ENCODE measurements at places on chromosomes 7 and 10.

DNA sequence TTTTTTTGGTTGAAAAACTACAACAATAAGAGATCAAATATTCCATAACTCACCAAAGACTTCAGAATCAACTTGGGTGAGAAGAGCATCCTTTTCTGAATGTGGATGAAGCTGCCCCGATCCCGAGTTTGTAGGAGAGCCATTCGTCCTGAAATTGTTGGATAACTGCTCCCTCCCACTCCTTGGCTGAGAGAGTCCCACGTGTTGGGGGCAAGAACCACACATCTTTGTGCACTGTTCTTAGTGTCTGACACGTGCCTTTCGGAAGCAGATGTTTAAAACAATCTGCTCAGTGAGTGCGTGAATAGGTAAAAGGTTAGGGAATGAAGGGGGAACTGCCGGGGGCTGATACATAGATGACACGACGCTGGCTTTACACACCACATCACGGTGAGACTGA lies 575.7 kb downstream of the PTPRN2 start:
- DNase-seq: no peak

DNA sequence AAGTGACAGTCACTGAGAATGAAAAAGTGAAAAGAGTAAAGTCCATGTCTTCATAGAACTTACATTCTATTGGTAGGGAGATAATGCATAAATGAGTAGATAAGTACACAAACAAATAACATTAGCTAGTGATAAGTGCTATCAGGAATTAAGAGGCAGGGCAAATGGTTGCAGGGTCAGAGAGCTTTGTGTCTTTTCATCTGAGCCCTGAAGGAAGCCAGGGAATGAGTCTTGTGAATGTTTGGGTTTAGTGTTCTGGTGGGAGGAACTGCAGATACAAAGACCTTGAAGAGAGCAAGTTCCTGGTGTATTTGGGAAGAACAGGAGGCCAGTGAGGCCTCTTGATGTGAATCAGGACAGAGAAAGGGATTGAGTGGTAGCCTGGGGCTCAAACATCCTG lies 183.8 kb downstream of the CTTNBP2 start:
- DNase-seq: no peak

- DNase-seq: no peak
Measured at GRCh38 chr7:25240340-25240739, 12.1 kb upstream of the NPVF start.

- no peak for DNase-seq
Measured at GRCh38 chr10:48271047-48271730, 3.3 kb downstream of the FRMPD2 start.

DNA sequence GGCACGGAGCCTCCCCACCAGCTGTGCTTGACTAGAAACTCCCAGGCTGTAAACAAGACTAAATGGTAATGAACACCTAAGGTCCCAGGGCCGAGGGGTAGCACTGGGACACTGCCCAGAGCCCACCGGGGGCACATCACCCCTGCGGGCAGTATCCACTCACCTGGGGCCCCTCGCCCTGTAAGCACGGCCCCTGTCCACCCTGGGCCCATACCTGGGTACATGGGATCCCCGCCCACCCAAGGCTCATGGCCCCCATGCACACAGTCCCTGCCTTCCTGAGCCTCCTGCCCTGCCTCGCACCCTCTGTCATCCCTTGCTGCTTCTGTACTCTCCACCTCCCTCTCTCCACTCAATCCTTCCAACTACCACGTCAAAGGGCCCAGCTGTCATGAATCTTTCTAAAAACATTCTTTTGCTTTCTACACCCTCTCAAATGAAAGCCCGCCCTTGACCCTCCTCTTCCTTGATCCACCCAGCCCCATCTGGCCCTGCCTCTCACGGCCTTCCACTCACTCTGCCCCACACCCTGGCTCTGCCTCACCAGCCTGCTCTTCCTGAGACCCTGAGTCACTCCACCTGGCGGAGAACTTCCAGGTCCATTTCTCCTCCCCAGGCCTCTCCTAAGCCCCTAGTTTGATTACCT lies 173.1 kb downstream of the PARD3 start:
- DNase-seq: no peak

DNA sequence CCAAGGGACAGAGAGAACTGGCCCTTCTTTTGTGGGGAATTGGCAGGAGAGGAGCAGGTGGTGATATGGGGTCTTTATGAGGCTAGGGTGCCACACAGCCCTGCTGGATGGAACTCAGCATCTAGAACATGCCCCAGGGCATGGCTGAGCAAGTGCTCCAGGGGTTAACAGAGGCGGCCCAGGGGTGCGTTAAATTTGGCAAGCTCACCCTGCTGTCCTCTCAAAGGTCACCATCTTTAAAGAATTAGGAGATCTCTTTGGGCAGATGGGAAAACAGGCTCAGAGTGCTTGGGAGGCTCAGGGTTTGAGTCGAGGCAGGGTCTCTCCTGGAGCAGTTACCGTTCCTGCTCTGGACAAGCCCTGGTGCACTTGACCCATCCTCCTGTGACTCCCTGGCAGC lies 21.4 kb upstream of the UNC5B start:
- no peak for DNase-seq

DNA sequence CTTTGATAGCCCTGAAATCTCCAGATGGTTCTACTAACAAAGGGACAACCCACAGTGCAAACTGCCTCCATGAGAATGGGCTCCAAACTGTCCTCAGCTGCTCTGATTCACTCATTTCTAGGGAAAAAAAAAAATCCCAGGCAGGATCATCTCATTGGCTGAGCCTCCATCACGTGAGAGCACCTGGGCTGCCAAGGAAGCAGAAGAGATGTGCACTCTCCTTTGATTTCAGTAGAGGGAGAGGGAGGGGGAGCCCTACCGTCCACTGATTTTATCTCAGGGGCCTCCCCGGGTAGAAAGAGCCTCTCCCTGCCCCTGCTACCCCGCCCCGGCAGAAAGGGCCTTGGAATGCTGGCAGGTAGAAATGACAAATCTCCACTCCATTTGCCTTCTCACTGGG lies 725.4 kb downstream of the PHTF2 start:
- no peak for DNase-seq

- DNase-seq: no peak
Measured at GRCh38 chr10:43036481-43037428, 40.1 kb upstream of the RET start.

GRCh38 chr10:47312663-47312995 lies 9.6 kb upstream of the GDF2 start:
- no peak for DNase-seq

DNA sequence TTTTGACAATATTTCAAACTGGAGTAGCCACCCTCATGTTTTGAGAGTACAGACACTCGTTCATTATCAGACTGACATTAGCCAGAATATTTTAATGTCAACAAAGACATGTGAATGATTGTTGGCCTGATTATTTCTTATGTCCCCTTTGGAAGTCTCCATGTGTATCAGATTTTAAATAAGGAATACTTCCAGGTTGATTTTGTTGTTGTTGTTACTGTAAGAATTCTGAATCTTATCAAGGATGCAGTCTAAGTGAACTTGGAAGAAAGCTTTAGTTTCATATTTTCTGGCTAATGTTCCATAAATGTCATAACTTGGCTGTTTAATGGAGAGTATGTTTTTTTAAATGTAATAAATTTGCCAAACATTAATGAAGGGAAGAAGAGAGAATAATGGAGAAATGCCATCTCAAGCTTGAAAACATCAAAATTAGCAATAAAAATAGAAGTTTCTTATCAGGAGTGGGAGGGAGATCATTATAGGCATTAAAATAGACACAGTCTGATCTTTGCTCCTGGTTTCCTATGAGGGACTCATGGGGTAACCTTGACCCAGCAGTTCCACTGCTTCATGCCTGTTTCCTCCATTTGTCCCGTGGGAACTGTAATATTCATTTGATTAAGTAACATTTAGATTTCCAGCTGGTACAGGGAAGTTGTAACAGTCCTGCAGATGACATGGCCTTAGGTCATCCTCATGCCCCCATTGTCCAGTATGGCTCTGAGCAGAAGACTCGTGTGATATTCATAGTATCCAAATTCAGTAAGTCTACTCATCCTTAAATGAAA lies 122.4 kb upstream of the KIAA1217 start:
- no peak for DNase-seq

DNA sequence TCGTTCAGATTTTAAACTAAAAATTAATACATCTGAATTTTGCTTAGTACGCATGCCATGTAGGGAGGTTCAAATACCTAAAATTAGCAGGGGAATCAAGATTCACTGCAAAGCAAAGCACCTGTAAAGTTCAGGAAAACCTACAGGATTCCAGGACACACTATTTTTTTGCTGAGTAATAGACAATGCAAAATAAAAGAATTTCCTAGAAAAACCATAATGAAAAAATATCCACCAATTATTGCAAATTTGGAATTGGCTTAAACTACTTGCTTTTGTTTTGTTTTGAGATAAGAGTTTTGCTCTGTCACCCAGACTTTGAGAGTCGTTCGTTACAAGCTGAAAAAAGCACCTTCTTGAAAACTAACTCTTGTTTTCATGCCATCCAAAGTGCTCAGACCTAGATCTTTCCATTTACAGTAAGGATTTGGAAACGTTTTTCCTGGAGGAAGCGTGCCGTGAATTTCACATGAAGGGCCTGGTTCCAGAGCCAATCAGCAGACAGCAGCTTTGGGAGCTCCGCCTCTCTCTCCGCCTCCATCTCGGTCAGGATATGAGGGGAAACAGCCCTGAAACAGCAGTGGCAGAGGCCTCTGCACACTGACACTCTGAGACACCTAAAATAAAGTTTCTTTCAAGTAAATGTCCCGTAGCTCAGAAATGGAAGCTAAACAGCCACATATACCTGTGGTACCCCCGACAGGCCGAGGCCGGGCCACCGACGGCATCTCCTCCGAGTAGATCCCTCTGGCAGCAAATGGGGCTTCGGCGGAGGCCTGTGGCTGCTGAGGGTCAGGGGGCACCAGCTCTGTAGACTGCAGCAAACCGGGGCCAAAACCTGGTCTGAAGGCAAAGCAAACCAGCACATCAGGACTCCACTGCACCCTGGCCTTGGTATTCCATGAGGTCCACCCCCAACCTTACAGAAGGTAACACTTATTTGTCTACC lies 45.9 kb upstream of the ATP6V0A4 start:
- no peak for DNase-seq

DNA sequence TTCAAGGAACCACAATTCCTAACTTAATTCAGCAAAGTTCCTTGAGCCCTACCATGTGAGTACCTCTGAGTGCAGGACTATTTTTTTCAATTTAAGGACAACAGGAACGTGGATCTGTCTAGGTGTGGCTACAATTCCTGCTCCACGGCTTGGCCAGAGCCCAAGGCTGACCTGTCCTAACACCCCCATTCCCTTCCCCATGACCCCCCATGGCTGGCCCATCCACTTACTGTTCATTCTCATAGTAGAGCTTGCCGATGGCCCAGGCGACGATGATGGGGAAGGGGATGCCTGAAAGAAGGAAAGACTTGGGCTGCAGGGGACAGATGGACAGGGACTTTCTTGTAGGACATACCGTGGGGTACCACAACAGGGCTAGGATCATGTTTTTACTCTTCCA lies 20.3 kb downstream of the CRHR2 start:
- no peak for DNase-seq

DNA sequence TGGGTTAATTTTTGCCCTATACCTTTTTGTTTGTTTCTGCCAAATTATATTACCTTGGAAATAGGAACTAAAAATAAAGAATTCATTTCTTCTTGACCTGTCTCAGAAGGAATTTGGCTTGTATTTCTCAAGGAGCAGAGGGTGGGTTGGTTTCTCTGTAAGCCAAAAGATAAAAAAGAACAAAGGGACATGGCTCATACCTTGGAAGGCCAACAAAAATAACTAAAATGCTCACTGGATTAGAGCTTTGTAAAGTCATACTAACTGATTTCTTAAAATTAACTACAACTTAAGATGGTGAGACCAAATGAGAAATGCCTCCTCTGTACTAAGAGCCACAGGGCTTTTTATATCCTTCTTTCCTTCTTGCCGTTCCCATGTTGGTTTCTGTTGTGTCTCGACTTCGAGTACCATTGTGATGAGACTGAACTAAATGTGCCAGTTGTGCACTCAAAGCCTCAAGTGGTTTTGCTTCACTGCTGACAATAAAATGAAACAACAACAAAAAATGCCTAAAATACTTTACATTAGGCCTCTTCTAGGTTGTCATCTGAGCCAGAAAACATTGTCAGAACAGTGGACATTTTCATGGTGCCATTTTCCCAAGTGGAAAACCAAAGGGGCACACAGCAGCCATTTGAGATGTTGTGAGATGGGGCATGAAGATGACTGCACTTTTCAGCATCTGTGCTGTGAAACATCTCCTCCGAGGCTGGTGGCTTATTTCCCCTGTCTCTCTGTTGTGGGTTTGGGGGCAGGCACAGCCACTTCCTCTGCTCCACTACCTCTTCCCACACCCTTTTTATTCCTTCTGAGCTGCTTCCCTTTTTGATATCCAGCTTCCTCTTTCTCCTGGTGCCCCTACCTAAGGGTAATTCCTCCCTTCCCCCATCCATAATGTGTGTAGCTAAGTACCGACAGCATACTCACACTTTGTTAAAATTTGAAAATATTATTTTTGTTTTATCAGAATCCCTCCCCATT lies 51.8 kb upstream of the AGR3 start:
- DNase-seq: peak; percentile 17

- no peak for DNase-seq
Measured at GRCh38 chr10:130550952-130551674, 414.9 kb downstream of the GLRX3 start.

DNA sequence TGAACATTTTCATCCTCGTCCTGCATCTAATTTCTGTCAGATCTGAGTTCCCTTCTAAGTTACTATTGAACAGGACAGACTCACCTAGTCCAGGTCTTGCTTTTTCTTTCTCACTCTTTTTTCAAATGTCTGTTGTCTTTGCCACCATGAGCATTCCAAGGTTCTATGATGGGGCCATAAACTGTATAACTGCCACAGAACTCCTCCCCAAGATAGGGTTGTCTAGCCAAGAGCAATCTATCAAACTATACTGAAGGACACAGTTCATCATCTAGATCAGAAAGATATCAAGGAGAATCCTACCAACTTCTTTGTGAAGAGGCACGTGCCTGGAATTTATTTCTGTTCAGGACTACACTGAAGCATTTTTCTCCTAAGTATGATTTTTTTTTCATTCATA lies 50.1 kb upstream of the FEZF1 start:
- no peak for DNase-seq

- DNase-seq: no peak
Measured at GRCh38 chr10:133388236-133388972, 5.6 kb upstream of the MTG1 start.

DNA sequence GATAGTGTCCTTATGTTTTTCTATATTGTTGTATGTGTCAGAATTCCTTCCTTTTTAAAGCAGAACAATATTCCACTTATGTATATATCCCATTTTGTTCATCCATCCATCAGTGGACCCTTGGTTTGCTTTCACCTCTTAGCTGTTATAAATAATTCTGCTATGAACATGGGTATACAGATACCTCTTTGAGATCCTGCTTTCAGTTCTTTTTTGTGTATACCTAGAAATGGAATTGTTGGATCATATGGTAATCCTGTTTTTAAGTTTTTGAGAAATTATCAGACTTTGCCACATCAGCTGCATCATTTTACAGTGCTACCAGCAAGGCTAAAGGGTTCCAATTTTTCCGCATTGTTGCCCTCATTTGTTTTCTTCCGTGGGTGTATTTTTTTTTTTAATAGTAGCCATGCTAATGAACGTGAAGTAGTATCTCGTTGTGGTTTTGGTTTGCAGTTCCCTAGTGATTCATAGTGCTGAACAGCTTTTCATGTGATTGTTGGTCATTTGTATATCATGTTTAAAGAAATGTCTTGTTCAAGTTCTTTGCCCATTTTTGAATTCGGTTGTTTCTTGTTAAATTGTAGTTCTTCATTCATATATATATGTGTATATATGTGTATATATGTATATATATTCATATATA lies 87.8 kb downstream of the LCOR start:
- no peak for DNase-seq
